ENCODE measurements at places on chromosomes 16 and 17.

- DNase-seq: no peak
Measured at GRCh38 chr17:49603238-49603637, 27.6 kb downstream of the NXPH3 start.

DNA sequence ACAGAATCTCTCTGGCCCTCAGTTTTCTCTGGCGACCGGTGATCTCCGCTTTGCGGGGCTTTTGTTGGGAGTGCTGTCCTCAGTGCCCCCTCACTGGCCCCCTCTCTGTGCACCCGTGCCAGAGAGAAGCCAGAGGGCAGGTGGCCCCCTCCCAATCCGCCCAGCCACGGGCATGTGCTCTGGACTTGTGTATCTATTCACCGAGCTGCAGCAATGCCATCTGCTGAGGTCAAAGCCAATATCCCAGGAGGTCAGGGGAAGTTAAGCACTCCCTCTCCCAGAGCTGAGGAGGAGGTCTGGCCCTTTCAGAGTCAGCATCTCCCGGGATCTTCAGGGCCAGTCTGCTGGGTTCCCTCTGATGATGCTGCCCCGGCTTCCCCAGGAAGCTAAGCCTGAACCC lies 5.1 kb downstream of the CACNG5 start:
- DNase-seq: no peak

GRCh38 chr16:79651363-79651762 lies 50.8 kb upstream of the MAF start:
- no peak for DNase-seq

DNA sequence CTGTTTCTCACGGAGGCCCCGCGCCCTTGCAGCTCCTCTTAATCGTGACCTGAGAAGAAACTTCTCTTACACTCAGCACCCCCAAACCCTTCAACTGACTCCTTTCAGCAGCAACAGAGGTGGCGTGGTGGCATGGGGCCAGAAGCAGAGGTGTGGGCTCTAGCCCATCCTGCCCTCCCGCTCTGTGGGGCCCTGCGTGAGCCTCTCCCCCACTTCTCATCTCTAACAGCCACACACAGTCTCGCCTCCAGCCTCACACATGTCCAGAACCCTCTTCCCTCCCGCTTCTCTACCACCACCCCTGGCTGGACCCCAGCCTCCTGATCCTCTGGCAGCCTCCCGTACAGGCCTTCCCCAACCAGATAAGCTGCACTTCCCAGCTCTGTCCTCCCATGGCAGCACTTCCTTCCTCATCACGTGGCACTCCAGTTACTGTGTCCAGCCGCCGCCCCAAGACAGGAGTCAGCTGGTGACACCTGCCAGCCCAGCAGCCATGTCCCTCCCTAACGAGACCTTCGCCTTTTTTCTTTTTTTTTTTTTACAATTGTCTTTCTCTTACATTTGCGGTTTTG lies 30.5 kb downstream of the NSMCE1 start:
- no peak for DNase-seq

GRCh38 chr16:67548265-67549126 lies 13.8 kb upstream of the CTCF start:
- DNase-seq: no peak

- DNase-seq: no peak
Measured at GRCh38 chr17:34499576-34499975, 79.8 kb upstream of the TMEM132E start.

DNA sequence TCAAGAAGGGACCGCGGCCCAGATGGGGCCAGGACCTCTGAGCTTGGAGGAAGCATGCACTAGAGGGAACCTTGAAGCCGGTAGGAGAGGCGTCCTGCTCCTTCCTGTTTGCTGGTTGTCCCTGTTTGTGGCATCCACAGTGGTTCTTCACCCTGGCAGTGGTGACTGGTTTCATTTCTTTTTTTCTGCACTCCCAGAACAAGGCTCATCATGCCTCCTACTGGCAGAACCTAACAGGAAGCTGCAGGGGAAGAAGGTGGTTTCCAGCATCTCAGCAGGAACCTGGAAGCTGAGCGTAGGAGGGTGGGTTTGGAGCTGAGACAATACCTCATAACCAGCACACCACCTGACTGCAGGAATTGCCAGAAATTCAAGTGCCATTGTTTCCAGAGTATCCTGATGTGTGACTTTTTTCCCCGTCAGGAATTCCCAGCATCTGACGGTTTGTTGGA lies 5.8 kb downstream of the TMEM231 start:
- no peak for DNase-seq

DNA sequence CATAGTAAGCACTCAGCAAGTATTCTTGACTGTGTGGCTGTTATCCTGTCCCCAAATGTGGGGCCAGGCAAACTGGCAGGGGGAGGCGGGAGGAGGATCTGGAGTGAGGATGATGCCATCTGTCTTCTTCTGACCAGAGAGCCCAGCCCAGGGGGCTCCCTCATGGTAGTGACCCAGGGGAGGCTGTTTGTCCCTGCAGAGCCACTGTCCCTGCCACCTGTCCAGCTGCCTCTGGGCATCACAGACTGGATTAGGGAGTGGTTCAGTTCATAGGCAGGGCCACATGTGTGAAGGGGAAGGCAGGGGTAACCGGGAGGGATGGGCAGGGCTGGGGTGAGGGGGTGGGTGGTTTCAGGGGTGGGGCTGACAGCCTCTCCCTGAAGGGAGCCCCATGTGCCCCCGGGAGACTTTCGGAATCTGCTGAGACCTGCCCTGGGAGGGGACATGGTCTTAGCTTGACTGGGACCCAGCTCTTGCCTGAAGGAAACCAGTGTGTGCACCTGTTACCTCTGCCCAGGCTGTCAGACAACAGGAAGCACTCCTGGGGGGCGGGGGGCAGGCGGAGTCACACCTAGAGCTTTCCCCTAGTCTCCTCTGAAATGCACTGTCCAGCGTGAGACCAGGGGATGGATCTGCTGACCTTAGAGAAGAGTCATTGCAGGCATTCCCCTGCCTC lies 15.2 kb downstream of the ARHGAP23 start:
- DNase-seq: no peak
